CD4-positive, alpha-beta T cell treated with Interleukin-4 for 4 hours (primary cell): ENCODE measurements at places on chromosomes 12 and 14.

- DNase-seq = no peak
Observed at GRCh38 chr12:93137656-93138612, 208.8 kb upstream of the EEA1 start.

- DNase-seq = no peak
Observed at GRCh38 chr12:3081886-3082285, 4.7 kb downstream of the TSPAN9 start.

- no peak for DNase-seq
Observed at GRCh38 chr14:50156111-50156510, 39.7 kb upstream of the VCPKMT start.

- no peak for DNase-seq
Observed at GRCh38 chr14:52447236-52447635, 105.1 kb downstream of the TXNDC16 start.

DNA sequence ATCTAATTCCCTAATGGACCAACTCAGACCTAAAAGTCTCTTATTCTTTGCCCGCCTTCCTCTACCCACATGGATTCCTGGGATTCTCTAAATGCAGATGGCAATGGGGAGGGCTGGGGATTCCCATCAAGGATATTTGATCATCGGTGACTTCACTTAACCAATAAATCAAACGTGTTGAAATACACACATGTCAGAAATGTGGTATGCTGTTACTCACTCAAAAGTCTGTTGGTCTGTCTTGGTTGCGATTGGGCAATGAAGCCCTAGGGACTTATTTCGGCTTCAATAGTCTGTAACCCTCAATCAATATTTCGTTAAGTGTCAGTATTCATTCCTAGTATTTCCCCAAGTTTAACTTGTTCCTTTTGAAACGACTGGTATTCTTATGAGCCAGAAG is 117.2 kb upstream of the DIO3 start:
- DNase-seq = no peak

- no peak for DNase-seq
Observed at GRCh38 chr12:51122844-51123243, 39.4 kb upstream of the CSRNP2 start.

GRCh38 chr12:41230756-41231155 is 42.6 kb downstream of the PDZRN4 start:
- no peak for DNase-seq

GRCh38 chr12:112908548-112908947 is 1.8 kb downstream of the OAS1 start:
- DNase-seq = no peak

- no peak for DNase-seq
Observed at GRCh38 chr12:98149270-98149669, 366.1 kb upstream of the TMPO start.

- no peak for DNase-seq
Observed at GRCh38 chr12:12979731-12980259, 20.3 kb downstream of the HEBP1 start.

DNA sequence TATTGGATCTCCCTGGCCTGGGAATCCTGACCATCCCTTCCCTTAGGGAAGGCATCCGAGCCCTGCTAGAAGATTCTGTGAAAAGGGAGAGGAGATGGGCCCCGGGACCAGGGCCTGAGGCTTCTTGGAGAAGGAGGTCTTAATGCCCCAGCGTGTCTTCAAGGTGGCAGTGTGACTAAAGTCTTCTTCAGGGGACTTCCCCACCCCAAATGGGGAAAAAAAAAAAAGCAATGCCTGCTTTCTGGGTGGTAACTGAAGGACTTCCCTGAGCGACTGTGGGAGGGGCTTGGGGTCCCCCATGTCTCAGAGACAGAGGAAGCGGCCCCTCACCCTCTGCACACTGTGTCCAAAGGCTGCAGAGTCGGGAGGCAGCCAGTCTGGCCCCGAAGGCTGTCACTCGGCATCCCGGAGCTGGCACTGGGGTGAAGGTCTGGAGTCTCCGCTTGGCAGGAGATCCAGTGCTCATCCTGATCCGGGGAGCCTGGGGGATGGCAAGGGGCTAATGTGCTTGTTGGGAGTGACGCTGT is 7.8 kb upstream of the PGF start:
- DNase-seq = no peak

DNA sequence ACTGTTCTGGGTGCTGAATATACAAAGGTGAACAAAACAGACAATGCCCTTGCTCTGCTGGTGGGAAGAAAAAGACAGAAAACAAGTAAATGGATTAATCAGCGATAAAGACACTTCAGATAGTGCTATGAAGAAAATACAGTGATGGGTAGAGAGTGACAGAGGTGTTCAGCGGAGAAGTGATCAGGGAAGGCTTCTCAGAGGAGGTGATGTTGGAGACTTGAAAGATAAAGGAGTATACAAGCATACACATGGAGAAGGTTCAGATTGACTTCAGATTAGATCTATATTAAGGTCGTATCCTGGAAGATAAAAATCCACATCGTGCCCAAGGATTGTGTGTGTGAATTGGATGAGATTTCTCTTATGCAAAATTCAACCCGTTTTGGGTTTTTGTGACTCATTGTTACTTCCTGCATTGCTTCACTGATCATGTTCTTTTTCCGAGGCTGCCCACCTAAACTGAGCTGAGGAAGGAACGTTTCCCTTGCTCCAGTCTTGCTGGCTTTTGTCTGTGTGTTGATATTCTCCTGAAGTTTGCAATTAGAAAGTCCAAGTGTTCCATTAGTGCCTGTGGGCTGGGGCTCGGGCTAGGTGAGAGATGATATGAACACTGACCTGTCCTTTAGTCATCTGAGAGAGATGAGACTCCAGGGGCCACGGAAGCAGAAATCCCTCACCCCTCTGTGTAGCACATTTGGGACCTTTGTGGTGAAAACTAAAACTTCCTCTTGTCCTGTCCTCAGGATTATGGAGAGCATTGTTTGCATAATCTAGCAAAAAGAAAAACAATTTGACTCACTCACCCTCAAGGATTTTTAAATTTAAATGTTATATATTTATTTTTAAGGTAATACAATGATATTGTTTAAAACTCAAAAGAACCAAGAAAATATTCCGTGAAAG is 27.6 kb downstream of the PLXNC1 start:
- no peak for DNase-seq

DNA sequence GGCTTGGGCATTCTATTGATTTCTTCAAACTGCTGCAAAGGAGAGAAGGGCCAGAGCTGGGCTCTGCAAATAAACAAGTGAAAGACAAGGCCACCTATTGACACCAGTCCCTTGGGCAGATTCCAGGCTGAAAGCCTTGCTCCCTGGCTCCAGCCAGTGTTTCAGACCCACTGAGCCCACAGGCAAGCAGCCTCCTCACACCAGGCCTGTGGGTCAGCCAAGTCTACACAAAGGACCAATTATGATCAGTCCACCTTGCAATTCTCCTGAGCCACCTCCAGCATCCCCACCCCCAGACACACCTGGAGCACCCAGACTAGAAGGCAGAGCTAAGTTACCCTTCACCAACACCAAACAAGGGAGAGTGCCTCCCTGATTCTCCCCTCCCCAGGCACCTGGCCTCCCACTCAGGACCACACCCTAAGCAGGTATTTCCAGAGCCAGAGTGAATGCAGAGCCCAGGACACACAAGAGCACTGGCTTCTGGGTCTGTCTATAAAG is 13.8 kb downstream of the ACTN1 start:
- no peak for DNase-seq

- no peak for DNase-seq
Observed at GRCh38 chr14:105056303-105056831, 8.9 kb downstream of the GPR132 start.

GRCh38 chr14:36028218-36028617 is 148.3 kb downstream of the PTCSC3 start:
- no peak for DNase-seq

GRCh38 chr12:117900561-117900960 is 68.2 kb downstream of the KSR2 start:
- no peak for DNase-seq

DNA sequence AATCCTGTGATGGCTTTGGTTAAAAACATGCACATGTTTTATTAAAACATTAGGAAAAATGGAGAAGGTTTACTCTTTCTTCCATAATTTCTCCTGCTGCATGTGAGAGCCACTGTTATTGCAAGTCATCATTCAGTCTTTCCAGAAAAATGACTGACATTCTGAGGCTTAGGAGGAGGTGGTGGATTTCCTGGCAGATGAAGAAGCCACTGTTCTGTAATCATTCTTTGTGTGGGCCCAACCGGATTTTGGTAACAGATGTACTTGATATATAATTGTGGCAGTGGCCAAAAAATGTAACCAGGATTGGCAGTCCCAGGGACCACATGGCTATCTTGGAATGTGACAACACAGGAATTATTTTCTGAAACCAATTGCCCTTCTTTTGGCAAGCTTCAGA is 120.2 kb downstream of the DAAM1 start:
- no peak for DNase-seq

GRCh38 chr14:24436355-24437019 is 6.1 kb downstream of the SDR39U1 start:
- peak; percentile 58 for DNase-seq

DNA sequence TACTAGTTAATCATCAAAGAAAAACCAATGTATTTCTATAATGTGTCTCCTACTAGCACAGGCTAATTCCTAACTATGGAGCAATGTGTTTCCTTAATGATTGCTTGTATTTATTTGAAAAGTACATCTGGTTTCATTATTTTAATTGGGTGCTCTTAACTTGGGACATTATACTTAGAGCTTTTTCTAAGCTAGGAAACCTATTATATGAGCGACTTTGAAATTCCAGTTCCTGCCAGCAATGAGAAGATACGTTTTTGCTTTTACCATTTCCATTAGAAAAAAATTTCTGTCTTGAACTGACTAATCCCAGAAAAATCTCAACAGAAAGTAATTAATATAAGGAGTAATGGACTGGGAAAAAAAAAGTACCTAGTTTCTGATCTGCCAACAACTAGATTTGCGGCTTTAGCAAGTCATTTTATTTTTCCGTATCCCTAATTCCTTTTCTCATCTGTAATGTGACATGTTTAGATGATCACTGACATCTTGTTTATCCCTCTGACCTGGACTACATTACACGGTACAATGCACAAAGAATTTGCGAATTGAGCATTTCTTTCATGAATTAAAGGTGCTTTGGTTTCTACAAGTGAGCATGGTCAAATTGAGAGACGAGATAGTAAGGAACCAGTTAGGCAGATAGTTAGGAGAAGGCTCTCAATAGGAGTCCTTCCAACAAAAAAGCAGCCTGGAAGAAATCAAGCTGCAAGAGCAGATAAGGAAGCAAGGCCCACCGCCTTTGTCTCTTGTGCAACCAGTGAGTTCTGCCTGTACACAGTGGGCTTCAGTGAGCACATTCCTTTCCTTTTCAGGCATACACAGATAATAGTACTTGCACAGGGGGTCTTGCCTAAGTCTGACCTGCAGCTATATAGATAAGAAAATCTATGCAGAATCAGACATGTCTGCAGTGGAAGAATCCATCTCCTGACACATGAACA is 1765.0 kb upstream of the FLRT2 start:
- no peak for DNase-seq

DNA sequence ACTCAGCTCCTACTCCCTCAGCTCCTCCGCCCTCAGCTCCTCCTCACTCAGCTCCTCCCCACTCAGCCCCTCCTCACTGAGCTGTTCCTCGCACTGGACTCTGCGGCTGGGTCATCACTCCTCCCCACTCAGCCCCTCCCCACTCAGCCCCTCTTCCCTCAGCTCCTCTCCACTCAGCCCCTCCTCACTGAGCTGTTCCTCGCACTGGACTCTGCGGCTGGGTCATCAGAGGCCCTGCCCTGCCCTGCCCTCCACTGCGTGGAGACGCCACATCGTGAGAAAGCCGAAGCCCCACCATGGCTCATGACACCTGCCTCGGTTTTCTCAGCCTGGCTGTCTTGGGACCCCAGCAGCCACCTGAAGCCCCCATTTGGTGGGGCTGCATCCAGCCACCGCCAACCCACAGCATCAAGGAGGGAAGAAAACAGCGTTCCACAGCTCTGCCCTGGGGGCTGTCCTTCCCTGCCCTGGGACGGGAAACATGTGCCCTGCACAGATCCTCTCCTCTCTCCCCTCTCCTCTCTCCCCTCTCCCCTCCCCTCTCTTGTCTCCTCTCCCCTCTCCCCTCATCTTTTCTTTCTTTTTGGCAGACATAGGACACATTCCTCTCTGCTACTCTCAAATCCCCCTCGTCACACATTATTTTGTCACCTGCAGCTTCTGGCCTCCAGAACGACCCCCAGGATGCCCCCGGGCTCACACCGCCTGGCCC is 17.7 kb downstream of the NOC4L start:
- no peak for DNase-seq

GRCh38 chr12:65188179-65188701 is 18.9 kb downstream of the LEMD3 start:
- DNase-seq = no peak

- DNase-seq = no peak
Observed at GRCh38 chr14:34538871-34539406, 562 bp downstream of the EAPP start.

DNA sequence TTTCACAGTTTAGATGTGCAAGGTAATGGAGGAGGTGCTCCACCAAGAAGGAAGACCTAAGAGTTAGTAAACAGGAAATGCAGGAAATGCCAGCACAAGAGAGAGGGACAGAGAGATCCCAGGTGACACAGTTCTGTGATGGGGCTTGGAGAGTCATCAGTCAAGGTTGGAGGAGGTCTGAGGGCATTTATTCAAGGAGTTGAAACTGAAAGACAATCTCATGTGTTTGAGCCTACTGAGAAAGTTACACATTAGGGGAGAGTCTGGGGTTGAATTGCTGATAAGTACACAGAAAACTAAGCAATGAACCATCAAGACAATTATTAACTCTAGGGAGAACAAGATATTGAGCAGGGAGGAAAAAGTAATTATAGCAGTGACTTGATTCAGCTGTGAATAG is 138.5 kb downstream of the ANO6 start:
- DNase-seq = no peak
